ENCODE measurements at places on chromosomes 7 and 10. TPM values are rescaled to one million over a fixed set of nuclear protein-coding genes. Genes with fewer than 3 reads are reported as not detected.

The MARCHF5 gene
- 30.4 TPM for total RNA-seq

The NRCAM gene
- total RNA-seq: 85.1 TPM

The CPA1 gene
- not detected for total RNA-seq

The AOAH gene
- total RNA-seq: 0.10 TPM

The SLC26A3 gene
- total RNA-seq: not detected

The ARHGEF35 gene
- 0.19 TPM for total RNA-seq

The OR6B1 gene
- total RNA-seq: not detected

The OPALIN gene
- not detected for total RNA-seq

The CAV2 gene
- total RNA-seq: 275 TPM

The FEZF1 gene
- total RNA-seq: not detected

The GPR15LG gene
- not detected for total RNA-seq

The CRCP gene
- total RNA-seq: 39.5 TPM

The MRLN gene
- total RNA-seq: not detected

The KIAA1217 gene
- total RNA-seq: 10.9 TPM

The GJC3 gene
- 0.19 TPM for total RNA-seq

Data from vein endothelial cell (primary cell).